ENCODE measurements at places on chromosomes 7 and 10.

GRCh38 chr10:52265131-52265926, 48.8 kb upstream of the DKK1 start:
- DNase-seq: no peak

DNA sequence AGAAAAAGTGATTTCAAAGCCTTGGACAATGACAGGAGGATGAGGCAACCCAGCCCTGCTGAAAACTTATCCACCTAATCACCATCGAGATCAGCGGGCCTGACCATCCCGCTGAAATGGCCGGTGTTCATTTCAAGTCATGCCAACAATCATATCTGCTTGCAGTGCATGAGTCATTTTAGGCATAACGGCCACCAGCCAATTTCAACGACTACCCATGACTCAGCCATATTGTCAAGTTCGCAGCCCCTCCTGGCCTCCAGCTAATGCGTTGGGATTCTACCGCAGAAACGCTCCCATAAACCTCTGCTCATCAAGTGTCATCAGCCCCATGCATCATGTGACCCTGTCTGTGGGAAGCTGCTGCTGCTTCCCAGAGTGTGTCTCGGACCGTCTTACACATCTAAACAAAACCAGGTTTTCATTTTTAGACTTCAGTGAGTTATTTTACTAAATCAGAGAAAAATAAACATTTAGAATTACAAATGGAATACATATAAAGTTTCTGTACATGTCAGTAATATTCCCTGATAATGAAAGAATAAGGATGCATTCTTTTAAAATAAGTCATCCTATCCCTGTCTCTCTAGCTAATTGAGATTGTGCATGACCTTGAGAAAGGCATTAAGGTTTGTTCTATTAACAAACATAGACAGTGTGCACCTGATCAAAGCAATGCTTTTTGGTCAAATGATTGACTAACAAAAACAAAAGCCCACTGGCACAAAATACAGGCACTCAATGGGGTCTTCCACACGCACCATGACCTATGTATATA, 188.9 kb downstream of the ADAM12 start:
- DNase-seq: no peak

- no peak for DNase-seq
Measured at GRCh38 chr10:109427411-109427810, 495.9 kb downstream of the XPNPEP1 start.

GRCh38 chr10:133388236-133388972, 5.6 kb upstream of the MTG1 start:
- no peak for DNase-seq

DNA sequence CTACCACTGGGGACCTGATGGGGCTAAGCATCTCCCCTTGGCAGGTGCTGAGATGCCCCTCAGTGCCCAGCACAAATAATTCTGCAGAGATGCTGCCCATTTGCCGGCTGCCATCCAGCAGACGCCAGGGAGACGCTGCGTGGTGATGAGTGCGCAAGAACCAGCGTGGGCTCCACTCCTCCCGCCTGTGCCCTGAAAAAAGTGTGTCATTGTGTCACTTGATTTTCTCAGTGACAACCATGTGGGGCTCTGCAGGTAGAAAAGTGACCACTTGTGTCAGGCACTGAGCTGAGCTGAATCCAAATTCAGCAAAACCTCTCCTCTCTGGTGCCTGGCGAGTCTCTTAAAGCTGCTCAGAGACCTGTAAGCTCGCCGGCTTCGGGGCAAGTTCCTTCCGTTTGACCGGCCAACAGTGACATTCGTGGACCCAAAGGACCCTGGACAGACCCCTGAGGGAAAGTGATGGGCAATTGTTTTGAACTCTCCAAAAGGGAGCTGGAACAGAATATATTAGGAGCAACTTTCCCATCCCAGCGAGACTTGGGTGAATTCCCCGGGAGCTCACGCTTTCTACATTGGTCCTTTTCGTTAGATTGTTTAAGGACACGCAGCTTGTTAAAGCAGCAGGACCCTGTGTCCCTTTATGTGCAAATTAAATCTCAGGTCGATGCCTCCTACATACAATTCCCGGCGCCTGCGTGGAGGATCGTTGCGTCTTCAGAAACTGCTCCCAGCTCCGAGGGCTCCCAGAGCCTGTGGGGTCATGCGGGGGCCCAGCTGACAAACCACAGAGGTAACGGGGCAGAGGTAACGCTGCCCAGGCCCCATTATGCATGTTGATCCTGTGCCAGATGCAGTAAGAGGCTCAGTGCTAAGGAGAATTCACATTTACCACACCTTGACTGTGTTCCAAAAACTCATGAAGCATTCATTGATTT, 332.7 kb downstream of the ADARB2 start:
- no peak for DNase-seq

- peak; percentile 17 for DNase-seq
Measured at GRCh38 chr10:79052291-79053080, 16.3 kb upstream of the ZMIZ1 start.

DNA sequence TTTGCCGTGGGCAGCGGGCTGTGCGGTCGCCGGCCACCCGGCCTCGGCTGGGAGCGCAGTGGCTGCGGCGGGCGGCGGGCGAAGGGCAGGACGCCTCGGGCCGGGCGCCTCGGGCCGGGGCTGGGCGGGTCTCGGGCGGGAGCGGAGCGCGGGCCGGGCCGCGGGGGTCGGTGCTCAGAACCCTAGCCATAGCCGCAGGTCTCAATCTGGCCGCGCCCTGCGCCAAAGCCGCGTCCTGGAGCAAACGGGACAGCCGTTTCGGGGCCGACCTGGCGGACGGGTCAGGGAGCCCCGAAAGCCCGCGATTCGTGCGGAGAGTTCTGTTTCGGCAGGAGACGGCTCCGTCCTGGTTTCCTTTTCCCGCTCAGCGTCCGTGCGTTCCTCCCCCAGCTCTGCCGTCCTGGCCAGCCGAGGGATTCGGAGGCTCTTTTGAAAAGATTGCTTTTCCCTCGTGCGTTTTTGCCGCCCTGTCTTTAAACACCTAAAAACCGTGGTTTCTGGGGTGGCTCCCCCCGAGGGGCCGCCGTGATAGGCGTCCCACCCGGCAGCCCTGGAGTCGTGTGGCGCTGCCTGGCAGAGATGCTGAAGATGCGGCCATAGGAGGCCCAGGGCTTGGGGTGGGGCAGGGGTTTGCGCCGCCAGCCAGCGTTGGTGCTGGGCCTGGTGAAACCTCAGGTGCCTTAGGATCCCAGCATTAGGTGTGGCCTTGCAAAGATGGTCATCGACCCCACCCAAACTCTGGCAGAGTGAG, 727 bp downstream of the RET start:
- no peak for DNase-seq

- DNase-seq: no peak
Measured at GRCh38 chr7:155585951-155586350, 39.6 kb upstream of the CNPY1 start.

DNA sequence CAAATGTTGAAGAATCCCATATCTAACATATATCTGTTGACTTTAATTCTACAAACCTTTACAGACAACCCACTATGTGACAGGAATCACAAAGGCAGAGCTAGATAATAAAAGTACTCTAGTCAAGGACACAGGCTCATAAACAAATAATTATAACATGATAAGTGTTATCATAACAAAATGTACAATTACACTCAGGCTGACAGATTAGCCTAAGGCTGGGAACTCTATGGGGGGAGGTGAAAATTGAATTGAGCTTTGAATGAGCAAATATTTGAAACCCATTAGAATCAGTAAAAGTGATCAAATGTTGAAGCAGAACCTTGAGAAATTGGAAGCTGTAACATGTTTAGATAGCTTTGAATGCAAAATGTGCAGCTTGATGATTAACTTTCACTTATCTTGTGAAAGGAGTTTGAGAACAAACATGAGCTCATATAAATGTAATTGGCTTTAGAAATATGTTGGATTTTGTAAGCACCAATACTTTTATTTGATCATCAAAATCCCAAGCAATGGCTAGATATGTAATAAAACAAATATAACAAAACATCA, 970.2 kb downstream of the SORCS3 start:
- no peak for DNase-seq

DNA sequence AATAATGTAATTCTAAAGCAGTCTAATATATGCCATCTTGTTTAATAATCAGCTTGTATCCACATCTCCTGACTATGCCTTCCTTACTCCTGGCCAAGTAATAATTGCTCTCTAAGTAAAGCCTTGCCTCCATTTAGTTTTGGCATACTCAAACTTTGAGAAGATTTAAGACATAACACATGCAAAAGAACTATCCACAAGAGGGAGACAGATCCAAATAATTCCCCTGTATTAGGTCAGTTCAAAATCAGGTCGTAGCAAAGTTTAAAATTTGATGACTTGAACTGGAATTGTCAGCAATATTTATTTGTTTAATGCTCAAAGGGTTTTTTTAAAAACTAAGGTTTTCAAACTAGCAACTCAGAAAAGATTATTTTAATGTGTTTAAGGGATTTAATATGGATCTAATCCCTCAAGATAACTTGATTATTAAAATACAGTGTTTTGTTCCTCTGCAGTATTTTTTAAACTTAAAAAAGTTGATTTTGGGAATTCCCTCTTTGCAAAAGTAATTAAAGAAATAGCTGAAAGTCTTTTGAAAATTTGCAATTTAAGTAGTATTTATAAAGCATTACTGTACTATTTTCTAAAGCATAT, 95.3 kb downstream of the HDAC9 start:
- no peak for DNase-seq

DNA sequence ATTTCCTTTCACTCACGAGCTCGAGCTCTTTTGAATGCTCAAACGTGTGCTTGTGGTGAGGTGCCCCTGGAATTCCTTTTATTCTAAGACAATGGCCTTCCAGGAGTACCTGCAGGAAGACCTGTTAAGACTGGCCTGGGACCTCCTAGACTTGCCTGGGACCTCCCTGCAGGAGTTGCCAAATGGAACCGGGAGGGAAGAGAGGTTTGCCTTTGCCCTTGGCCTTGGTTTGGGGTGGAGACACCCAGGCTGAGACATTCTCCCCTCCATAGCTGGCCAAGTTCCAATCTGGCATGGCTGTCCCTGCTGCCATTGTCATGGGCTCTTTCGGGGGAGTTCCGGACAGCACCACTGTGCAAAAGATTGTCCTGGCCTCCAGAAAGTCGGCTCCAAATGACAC, 39.7 kb downstream of the DNAJB12 start:
- peak; percentile 46 for DNase-seq

DNA sequence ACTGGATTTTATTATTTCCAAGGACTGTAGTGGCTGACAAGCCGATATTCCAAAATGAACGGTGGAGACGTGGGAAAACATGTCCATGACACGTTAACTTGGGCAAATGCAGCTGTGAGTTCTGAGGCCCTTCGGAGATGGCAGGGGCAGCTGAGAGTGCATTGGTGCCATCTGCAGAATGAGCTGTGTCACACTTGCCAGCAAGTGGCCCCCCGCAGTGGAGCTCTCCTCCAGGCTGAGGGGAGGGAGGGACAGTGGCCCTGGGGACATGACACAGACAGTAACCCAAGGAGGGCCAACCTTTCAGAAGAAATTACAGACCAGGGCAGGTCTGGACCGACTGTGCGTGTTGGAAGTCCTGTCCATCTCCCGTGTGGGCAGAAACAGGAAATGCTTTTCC, 139.4 kb downstream of the SVIL start:
- DNase-seq: no peak

- DNase-seq: no peak
Measured at GRCh38 chr10:72593963-72594362, 31.9 kb downstream of the MICU1 start.

DNA sequence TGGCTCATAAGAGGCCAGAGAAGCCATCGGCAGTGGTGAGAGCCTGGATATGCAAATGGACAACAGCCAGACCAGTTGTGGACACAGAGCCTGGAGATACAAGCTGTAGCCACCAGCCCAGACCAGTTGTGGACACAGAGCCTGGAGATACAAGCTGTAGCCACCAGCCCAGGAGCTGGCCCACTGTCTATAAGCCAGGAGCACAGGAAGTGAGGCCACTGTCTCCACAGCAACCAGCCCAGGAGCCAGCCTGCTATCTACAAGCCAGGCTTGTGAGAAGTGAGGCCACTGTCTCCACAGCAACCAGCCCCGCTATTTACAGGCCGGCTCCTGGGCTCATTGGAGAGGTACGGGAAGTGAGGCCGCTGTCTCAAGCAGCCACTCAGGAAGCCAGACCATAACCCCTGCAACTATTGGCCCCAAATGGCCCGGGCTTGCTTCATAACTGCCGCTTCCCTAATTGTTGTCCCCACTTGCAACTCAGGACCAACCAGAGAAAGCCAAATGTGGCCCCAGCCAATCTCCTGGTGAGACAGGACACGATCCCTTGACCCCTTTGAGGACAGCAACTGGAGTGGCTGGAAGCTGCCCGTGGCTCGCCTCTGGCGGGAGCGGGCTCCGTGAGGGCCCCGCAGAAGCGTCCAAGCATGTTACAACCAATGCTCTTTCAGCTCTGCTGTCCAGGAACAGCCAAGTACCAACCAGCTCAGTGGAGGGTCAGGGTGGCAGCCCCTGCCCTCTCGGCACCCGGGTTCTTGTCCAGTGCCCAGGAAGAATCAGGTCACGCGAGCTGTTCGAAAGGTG, 44.1 kb upstream of the CNPY1 start:
- no peak for DNase-seq

DNA sequence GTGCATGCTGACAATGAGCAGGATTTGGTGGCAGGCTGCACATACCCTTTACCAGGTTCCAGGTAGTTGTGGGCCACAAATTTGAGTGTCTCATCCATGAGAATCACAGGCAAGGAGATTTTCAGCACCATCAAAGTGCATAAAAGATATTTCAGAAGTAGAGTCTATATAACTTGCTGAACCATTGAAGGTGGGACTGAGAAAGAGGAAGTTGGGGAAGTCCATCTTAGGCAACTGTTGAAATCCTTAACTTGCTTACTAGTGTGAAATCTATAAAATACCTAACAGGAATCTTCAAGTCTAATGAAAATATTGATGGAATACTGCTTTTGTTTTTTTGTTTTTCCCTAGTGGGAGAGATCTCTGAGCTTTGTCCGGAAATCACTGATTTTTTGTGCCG, 325.1 kb upstream of the PLXDC2 start:
- DNase-seq: no peak
